ENCODE measurements at places on chromosomes 4 and X. TPM values are rescaled to one million over a fixed set of nuclear protein-coding genes. Genes with fewer than 3 reads are reported as not detected.

The SATL1 gene
- not detected for total RNA-seq

The RBM46 gene
- not detected for total RNA-seq

The PCDH18 gene
- total RNA-seq: 13.7 TPM

The FRG2 gene
- total RNA-seq: not detected

- no peak for DNase-seq
Measured at GRCh38 chr4:118954246-118954645, 65.6 kb downstream of the SYNPO2 start.

- no peak for DNase-seq
Measured at GRCh38 chrX:27998666-27999065, 17.4 kb upstream of the DCAF8L1 start.

The SYP gene
- 1.7 TPM for total RNA-seq

DNA sequence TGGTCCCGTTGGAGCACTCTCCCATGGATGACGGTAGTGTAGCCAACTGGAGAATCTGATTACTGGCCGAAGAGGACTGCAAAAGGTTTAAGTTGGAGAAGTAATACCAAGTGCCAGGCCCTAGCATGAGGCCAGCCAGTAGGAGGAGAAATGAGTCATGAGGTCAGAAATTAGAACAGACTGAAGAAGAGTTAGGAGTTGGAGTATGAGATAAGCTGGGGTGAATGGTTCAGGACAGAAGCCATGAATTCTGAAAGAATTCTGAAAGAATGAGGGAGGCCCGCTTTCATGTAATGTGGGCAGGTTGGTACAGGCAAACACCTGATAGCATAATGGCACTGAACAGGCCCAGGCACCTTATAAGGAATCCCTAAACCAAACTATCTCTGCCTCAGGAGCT lies 18.4 kb upstream of the STK26 start:
- DNase-seq: no peak

GRCh38 chrX:46758956-46759644 lies at the start of gene SLC9A7:
Gene SLC9A7 (minus strand): TSS chrX:46759118. CDS start chrX:46759029, 89 bp downstream.
- peak; percentile 74 for DNase-seq

GRCh38 chr4:122588453-122589238 lies 32.2 kb downstream of the IL21 start:
- DNase-seq: no peak

DNA sequence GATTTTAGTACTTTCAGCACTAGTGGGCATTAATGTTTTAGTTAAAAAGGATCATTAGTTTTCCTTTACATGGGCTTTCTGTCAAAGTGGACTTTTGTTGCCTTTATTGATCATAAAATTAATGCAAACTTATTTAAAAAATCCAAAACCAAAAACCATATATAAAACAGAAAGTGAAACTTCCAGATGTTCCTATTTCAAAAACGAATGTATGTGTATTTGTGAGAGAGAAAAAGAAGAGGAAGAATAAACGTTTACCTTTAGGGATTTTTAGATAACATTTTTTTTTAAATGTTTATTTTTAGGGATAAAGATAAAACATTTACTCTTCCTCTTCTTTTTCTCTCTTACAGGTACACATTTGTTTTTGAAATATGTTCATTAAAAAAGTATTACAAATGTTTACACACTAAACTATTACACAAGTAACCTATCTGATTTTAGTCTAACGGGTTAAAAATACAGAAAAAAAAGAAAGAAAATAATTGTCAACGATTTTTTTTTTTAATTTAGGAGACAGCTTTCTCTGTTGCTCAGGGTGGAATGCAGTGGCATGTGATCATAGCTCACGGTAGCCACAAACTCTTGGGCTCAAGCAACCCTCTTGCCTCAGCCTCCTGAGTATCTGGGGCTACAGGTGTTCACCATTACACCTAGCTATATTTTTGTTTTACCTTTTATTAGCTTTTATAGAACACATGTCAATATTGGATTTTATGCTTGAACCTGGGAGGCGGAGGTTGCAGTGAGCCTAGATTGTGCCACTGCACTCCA lies 16.8 kb upstream of the COX18 start:
- no peak for DNase-seq

DNA sequence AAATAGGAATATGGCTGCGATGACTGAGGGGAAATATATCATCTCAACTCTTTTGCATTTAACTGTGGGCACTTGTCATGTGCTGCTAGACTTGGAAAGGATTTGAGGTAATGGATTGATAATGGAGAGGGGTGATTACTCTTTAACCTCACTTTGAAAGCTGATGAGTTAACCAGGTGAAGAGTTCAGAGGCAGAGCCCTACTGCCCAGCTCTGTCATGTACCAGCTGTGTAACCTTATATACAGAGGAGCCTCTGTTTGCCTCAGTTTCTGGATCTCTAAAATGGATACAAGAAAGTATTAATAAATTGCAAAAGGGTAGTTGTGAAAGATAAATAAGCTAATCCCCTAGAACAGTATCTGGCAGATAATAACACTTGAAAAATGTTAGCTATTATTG lies 51.5 kb downstream of the WDR19 start:
- DNase-seq: no peak

- no peak for DNase-seq
Measured at GRCh38 chrX:19824603-19825002, 62.8 kb downstream of the SH3KBP1 start.

The MAOB gene
- 28.2 TPM for total RNA-seq
